Activated T-cell treated with anti-CD3 and anti-CD28 coated beads, Interleukin-2, amount 50 U/mL, for 48 hours (primary cell): ENCODE measurements at places on chromosomes 4 and X.

DNA sequence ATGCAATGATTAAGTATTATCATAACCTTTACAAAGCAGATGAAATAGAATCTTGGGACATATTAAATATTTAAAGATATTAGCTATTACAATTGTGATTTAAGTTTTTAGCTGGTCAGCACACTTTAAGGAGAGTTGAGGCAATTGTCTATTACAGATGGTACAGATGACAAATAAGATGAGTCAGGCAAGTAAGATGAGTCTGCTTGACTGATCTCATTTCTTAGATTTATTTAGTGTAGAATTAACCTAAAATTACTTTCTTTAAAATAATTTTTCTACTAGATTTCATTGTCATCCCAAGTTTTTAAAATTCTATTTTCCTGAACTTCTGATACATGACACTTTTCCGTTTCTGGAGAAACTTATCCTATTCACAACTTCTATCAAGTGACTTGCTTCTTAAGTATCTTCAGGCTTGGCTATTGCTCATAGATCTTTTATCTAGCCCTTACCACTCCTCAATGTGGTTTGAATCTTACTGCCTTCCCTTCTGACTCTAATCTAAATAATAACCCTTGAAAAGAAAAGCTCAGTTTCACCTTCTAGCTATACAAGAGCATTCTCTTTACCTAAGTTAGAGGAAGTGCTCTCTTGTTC lies 32.9 kb downstream of the CXCL1 start:
- no peak for DNase-seq

- DNase-seq, result no peak
Measured at GRCh38 chr4:1500231-1500965, 94.2 kb upstream of the NKX1-1 start.

DNA sequence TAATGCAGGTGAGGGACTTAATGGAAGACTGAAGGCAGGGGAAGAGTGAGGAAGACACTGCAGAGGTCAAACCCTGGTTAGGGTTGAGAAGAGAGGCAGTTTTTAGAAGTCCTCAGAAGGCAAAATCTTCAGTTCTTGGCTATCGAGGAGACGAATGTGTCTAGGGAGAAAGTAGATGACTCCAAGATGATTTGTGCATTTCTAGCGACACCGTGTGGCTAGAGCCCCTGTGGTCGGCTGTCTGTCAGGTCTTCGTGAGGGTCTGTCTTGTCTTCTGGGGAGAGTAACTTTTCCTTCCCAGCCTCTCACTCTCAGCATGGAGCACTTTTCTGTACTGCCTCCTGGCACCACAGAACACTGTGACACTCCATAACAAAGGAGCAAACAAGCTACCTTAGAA lies 458.1 kb downstream of the STIM2 start:
- peak; percentile 18 for DNase-seq

GRCh38 chr4:168877511-168878491 lies 132.3 kb downstream of the CBR4 start:
- DNase-seq, result peak; percentile 37

DNA sequence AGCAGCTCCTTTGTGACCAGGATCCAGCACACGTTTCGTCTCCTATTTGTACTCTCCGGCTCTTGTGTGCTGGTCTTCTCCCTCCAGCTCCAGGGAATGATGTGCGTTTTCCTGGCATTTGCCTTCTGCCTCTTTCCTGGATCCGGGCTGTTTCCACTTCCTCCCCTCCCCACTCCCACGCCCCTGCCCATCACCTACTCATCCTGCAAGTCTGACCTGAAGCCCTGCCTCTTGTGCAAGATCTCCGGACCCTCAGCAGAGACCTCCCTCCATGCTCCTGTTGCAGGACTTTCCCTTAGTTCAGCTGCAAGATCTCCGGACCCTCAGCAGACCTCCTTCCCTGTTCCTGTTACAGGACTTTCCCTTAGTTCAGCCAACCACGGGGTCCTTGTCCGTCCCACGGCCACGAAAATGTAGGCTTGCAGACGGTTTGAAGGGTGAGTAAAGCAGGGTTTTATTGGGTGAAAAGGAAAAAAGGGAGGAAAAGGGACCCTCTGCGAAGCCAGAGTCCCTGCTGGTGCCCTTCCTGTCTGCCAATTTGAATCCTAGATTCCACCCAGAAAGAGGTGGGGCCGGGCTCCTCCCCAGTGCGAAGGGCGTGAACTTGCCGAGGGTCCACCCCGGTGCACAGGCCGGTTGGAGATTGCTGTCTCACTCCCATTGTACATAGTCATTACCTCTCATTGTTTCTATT lies 74.4 kb upstream of the IRF2 start:
- no peak for DNase-seq

DNA sequence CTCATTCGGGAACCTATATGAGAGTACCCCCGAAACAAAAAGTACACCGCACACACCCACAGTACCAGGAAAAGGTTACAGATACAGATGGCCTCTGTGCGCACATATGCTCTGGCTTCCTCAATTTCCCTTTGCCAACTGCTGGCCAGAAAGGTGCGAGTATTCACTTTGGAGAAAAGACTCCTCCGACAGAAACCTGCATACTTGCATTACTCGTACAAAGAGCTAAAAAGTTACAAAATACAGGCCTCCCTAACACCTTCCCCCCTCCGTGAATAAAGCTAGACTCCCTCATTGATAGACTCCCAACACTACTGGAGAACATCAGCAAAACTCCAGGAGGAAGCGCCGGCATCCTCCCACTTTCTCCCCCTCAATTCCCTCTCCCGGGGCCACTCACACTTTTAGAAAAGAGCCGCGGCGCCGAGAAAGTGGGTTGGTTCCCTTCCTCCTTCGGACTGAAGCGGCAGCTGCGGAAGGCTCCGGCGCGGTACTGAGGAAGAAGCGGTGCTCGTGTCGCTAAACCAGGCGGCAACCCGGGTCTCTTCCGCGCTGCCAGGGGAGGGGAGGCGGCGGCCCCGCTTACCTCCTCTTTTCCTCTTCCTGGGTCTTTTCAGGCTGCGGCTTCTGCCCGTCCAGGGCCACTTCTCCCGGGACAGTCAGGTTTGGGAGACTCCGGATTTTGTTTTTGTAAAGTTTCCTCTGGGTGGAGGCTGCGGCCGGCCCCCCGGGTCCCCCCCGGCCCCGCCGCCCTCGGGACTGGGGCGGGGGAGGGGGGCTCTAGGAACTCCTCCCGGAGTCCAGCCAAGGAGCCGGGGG lies 1.1 kb downstream of the FBXW7 start:
- DNase-seq, result peak; percentile 66

- no peak for DNase-seq
Measured at GRCh38 chr4:84145176-84145575, 353.9 kb downstream of the NKX6-1 start.

- no peak for DNase-seq
Measured at GRCh38 chr4:71659979-71660378, 123.9 kb downstream of the GC start.

GRCh38 chrX:64758047-64758446 lies 218.2 kb downstream of the ZC4H2 start:
- no peak for DNase-seq

DNA sequence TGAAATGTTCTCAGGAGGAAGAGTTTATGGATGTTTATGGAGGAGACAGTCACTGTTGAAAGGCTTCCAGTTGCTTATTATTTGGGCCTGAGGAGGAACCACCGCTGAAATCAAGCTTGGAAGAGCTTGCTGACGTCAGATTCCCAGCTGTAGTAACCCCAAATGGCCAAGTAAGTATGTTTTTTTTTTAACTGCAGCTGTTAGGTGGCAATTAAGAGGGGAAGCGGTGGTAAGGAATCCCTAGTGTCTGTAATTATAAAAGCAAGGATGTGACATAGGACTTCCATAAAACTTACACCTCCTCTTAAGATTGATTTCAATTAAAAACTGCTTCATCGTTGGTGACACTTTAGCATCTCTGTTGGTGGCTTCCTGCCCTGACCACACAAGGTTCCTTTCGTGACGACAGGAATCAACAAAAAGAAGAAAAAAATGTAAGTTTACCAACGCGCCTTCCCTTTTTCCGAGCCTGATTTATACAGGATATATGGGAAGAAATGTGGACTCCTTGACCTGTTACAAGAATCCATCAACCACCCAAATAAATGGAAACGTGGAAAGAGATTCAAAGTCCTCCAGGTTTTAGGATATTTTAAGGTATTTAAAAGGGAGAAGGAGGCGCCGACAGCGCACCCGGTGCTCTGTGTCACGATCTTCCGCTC lies 884 bp downstream of the RELL1 start:
- DNase-seq, result no peak

DNA sequence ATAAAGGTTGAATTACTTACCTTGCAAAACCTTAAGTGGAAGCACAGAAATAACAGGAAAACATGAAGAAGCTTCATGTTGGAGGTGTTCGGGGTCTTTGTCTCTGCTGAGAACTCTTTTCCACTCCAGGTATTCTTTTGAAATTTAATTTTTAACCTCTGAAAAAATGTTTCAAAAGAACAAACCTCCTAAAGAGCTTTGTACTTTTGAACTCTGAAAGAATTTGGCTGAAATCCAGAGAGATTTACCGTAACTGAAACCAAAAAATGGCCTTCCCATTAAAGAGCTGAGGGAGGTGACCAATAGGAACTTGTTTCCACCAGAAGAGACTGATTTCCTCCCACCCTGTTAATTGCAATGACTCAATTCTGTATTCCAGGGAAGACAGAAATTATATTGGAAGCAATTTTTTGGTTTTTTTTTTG lies at the start of gene CFI:
CFI (minus strand) TSS at position 105 of the 425 bp plus-strand sequence; CDS start at position 77, 28 bp downstream.
- no peak for DNase-seq
